ENCODE measurements at places on chromosomes 5 and 9.

DNA sequence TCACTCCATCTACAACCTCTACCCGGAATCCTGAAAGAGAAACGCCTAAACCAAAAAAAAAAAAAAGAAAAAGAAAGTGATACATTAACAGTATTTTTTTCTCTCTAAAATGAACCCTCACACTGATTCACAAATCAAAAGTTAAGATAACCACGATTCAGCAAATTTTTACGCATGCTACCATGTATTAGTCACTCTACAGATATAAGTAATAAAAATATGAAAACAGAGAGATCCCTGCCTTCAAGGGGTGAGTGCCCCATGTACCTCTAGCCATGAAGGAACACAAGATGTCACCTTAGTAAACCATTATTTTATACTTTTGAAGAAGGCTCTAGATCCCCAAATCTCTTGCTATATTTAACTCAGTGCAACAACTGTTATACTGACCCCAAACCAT is 33.4 kb downstream of the CEMIP2 start:
- DNase-seq, result no peak

DNA sequence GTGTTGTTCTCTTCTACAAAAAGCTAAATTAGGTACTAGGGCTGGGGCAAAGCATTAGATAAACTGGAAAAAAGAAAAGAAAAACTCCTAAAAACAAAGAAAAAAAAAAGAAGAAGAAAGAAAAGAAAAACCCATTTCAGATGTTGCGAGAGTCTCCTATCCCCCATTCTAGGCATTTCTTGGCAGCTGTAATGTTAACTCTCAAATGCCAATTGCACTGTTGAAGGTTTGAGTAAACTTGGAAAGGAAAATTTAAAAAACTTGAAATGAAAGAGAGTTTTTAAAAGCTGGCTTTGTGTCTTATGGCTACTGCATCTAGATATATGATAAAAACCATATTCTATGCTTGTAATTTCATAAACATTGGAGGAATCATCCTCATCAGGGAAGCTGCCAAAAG is 34.6 kb upstream of the CTSV start:
- DNase-seq, result no peak

GRCh38 chr5:151034422-151035379 is 14.3 kb downstream of the GPX3 start:
- DNase-seq, result no peak

- no peak for DNase-seq
Measured at GRCh38 chr5:76789991-76790581, 28.7 kb upstream of the F2RL1 start.

- no peak for DNase-seq
Measured at GRCh38 chr9:124343533-124344290, 71.5 kb downstream of the PSMB7 start.
